Effector CD4-positive, alpha-beta T cell (primary cell): ENCODE measurements at places on chromosomes 7 and 10.

DNA sequence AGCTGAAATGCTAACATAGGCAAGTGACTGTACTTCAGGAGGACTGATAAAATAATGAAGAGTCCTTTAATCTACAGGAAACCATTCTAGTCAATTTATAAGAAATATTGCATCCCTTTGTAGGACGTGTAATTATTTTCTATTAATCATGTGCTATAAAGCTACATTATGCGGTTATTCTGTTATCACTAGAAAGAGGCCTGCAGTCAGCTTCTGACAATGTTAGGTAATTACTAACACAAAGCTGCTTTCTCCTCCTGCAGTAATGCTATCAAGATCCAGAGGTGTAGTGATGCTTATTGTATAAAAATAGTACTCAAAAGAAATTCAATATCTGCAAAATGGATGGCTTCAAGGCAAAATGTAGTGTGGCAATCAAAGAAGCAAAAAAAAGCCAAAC is 191.1 kb downstream of the SKAP2 start:
- DNase-seq: no peak

GRCh38 chr7:2041496-2042367 is 191.0 kb downstream of the MAD1L1 start:
- no peak for DNase-seq

DNA sequence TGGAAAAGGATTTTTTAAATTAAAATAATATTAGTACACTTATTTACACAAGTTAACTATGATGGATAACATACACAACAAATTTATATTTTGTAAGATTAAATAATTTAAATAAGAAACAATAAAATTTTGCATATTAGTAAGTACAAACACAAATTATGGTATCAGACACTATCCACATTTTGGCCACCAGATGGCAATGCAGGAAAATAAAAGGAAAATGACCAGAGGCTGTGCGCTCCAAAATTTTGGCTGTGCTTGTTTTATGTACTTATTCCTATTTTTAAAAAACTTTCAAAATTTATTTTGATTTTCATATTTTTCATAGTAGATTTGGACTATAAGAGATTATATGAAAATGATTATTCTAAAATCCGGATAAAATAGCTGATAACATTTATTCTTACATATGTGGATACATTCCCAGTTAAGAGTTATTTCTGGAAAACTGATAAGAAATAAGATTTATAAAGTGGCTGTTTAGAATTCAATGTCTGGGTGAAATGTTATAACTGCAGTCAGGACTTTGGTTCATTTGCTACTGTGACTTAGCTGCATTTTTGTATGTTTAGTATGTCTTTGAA is 274.7 kb upstream of the HGF start:
- DNase-seq: no peak

GRCh38 chr7:104299777-104300176 is 28.6 kb upstream of the LHFPL3 start:
- DNase-seq: no peak

DNA sequence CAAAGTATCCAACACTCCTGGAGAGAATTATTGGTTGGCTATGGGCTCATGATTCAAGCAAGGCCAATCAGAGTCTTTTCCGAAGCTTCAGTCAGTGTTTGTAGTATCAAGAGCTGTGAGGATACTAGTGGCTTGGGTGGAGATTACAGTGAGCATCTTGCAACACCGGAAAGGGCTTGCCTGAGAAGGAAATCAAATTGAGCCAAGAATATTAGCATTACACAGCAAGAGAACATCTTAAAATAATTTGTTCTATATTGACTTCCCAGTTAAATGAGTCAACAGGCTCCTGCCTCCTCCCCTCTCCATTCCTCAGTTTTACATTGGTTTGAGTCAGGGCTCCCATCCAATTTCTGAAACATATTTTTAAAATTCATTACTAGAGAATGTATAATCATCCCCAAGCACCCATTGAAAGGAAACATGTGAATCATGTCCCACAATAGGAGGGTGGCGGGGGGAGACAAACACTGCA is 127.4 kb downstream of the ELAPOR2 start:
- no peak for DNase-seq

GRCh38 chr7:79341902-79342301 is 111.6 kb downstream of the MAGI2 start:
- DNase-seq: no peak

GRCh38 chr10:47368431-47369180 is 15.5 kb downstream of the ZNF488 start:
- DNase-seq: no peak

GRCh38 chr7:105278973-105279687 is 109.6 kb downstream of the SRPK2 start:
- no peak for DNase-seq

DNA sequence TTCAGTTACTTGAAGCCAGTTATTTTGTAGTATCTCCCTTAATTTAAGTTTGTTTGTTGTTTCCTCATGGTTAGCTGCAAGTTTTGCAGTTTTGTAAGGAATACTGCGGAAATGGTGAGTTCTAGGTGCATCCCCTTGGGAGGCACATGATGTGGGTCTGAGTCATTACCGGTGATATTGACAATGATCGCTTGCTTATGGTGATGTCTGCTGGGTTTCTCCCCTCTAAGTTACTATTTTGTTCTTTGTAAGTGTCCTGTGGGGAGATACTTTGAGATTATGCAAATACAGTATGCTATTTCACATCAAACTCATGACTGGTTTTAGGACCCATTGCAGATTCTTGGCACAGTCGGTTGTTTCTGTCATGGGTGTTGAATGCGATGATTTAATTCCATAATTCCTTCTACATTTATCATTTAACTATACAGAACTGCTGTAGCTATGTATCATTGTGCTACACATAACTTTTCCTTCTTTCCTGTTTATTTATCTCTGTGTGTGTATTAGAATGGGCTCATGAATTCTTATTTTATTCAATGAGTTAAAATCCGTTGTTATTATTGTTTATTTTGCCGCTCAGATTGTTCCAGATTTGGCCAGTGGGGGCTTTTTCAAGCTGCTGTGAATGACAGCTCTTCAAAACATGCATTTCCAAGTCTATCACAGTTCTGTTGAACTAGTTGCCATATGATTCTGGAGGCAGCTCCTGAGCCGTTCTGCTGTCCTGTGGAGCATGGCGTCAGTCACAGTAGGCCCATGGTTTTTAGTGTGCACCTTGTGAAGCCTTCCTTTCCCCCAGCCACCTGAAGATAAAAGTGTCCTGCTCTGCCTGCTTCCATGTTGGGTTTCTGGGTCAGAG is 18.4 kb downstream of the TSPAN14 start:
- peak; percentile 48 for DNase-seq

- DNase-seq: no peak
Measured at GRCh38 chr10:52146766-52147165, 167.3 kb upstream of the DKK1 start.

DNA sequence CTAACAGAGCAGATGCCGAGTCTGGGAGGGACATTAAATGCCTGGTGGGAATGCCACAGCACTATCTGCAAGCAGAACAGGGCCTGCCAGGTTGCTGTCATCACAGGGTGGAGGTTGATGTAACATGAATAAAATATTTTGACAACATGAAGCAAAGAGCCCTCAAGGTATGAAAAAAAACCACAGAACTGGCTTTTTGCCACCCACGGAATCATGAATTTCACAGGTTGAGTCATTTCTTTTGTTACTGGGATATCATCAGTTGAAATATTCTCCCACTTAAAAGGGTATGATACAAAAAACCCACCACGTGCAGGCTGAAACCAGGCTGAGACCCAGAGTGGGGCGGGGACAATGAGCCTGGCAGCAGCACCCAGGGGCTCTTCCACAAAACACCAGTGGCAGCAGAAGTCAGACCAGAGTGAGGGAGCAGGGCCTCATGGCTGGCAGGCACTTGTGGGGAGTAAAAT is 220.1 kb downstream of the TNS3 start:
- DNase-seq: no peak

DNA sequence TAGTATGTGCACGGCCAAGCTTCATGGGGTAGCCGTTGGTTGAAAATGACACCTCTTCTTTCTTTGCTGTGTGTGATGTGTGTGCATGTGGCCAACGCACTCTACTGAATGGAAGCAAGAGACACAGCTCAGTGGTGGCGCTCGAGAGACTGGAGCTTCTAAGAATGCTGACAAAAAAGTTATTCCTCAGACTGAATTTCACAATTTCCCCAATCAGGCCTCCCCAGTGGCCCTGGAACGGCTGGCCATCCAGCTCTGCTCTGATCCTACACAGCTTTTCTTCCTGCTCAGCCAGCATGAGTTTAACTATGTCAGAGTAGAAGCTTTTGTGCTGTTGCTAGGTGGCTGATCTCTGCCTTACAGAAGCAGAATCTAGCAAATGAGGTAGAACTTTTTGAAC is 186.7 kb upstream of the PLXDC2 start:
- DNase-seq: no peak

DNA sequence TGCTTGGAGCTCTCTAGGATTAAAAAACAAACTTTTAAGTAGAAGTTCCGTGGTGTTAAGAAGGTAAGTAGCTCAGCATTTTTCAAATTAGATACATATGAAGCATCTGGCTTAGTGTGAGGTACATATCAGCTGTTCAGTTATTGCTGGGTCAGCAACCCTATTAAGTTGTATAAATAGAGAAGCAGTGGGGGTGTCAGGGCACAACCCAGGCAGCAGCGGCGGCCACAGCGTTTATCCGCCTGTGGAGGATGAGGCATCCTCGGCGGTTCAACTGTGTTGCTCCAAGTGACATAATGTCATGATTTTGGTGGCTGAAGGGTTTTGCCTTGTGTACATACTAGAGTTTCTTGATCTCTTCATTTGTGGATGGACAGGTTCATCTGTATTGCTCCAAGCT is 54.6 kb upstream of the KIF5B start:
- no peak for DNase-seq

DNA sequence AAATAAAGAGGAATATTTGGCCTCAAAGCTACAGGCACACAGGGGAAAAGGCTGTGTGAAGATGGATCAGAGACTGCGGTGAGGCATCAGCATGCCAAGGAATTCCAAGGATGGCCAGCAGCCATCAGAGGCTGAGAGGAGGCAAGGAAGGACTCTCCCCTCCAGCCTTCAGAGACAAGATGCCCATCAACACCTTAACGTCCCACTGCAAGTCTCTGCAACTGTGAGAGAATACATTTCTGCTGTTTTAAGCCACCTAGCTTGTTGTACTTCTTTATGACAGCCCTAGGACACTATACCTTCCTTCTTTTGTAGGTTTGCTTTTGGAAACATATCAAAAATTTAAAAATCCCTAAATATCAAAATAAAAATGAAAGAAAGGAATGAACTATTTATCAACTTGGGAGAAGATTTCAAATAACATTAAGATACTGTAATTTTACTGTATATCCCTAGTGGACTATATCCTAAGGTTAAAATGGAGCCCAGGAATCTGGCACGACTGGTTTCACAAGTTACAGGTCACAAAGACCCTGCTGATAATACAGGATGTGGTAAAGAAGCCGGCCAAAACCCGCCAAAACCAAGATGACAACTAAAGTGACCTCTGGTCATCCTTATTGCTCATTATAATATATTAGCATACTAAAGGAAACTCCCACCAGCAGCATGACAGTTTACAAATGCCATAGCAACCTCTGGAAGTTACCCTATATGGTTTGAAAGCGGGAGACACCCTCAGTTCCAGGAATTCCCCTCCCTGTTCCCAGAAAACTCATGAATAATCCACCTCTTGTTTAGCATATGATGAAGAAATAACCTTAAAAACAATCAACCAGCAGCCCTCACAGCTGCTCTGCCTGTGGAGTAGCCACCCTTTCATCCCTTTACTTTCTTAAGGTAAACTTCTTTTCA is 185.2 kb downstream of the AVL9 start:
- DNase-seq: no peak

- no peak for DNase-seq
Measured at GRCh38 chr10:126042354-126042753, 146.0 kb downstream of the FANK1 start.

DNA sequence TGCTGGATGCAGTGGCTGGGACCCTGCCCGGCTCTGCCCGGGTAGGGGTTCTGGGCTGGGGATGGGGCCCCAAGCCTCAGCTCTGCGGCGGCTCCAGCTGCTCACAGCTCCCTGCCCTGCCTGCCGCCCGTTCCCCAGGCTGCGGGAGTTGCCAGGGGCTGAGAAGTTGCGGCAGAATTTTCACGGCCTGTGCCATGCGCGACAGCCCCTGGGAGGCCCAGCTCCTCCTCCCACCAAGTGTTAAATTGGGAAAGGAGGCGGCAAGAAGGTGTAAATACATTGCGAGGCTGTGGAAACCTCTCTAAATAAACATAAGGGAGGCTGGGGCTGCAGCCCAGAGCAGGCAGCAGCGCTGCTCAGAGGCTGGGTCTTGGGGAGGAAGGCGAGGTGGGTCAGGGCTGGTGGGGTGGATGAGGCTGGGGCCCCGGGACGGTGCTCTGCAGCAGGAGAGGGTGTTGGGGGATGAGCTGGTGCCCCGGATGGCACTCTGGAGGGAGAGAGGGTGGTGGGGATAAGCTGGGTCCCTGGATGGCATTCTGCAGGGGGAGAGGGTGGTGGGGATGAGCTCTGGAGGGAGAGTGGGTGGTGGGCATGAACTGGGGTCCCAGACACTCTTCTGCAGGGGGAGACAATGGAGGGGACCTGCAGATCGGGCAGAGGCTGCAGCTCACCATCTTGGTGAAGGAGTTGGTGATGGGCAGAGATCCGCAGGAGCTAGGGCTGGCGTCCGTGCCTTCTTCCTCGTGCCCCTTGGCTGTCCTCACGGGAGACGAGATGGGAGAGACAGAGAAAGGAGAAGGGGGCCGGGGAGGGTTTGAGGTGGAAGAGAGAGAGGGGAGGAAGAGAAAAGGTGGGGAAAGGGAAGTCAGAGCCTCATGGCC is 85.5 kb upstream of the GNA12 start:
- no peak for DNase-seq

- no peak for DNase-seq
Measured at GRCh38 chr10:117911684-117912083, 135.1 kb downstream of the RAB11FIP2 start.

DNA sequence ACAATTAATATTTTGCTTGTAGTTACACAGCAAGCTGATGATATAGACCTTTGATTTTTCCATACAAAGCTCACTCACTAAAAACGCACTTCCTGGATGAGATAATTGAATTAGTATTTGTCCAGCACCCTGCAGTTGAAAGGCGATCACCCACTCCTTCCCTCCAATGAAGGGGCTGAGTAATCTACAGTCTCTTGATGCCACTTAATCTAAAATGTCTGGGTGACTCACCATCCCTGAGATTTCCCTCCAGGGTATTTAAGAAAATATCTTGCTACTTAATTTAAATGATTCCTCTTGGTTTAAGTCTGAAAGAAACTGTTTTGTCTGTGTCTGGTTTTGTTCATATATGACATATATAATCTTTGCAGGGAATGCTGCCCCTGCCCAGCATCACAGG is 515.3 kb downstream of the GRID1 start:
- DNase-seq: no peak

DNA sequence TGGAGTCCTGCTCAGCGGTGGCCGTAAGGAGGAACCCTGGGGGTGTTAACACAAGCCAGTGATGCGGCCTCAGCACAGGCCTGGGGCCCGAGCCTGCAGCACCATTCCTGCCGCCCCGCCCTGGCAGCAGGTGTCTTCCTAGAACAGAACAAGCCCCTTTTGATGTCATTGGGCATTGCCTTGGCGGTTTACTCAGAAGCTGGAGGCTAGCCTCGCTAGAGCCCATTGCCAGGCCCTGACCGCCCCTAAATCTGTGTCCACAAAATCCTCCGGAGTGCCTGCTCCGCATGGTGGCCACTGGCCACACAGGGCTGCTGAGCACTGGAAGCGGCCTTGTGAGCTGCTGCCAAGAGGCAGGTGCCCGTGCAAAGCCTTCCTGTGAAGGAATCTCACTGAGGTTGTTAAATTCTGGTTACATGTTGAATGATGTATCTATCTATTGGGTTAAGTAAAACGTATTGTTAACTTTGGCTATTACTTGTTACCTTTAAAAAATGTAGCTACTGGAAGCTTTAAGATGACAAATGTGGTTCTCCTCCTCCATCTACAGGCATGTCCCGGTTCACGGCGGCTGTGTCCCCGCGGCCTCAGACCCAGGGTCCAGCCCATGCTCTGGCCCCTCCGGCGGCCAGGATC is 1.2 kb upstream of the INPP5A start:
- no peak for DNase-seq
